Osteoblast (primary cell): ENCODE measurements at places on chromosomes 11 and 22. TPM values are rescaled to one million over a fixed set of nuclear protein-coding genes. Genes with fewer than 3 reads are reported as not detected.

DNA sequence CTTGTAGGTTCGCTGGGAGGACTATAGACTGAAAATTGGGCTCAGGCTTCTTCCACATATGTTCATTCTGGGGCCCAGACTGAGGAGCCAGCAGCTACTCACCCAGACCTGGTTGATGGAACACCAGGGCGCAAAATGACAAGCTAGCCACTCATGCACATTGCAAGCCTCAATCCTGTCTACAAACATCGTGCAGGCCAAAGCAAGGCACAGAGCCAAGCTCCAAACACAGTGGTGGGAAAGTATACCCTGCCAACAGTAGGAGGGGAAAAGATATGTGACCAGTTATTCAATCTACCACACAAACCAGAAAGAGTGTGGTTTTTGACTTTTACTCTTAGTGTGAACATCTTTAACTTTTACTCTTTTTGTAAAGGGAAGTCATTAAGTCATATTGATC is 660.5 kb downstream of the NTM start:
- no peak for DNase-seq

DNA sequence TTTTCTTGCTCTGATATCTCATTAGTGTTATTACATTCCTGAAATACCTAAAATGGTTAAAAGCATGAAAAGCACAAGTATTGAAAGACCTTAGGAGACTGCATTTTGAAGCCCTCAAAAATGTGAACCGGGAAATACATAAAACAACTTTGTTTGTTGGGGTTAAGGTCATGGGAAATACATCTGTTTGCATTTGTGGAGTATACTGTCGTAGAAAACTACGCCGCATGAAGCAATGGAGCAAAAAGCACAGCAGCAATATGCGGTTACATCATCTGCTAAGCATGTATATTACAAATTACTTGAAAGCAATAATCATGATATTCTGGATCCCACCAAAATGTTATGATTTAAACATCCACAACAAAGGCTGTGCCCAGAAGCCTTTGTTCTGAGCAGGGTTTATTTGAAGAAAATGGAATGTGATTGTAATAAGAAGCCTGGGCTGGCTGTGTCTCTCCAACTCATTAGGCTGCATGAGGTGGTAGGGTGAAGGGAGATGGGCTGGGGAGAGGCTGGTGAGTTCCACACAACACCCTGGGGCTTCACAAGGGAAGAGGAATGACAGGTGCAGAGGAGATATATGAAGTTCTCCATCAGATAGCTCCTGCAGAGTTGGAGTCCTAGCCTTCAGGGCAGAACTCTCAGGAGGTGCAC is 64.7 kb upstream of the LIN7C start:
- DNase-seq = no peak

DNA sequence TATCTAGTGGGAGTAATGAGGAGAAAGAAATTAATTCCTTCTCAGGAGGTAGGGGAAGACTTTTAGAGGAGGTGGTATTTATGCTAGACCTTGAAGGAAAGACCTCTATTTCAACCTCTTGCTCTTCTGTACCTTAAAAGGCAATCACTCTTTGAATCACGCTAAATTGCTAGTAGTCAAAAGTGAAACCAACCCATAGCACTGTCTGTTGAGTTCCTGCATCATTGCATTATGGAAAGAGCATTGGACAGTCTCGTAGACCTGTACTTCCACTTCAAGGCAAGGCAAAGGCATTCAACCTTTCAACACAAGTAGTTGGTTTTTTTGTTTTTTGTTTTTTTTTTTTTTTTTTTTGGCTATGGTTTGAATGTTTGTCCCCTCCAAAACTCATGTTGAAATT is 770.4 kb downstream of the ETS1 start:
- DNase-seq = no peak

DNA sequence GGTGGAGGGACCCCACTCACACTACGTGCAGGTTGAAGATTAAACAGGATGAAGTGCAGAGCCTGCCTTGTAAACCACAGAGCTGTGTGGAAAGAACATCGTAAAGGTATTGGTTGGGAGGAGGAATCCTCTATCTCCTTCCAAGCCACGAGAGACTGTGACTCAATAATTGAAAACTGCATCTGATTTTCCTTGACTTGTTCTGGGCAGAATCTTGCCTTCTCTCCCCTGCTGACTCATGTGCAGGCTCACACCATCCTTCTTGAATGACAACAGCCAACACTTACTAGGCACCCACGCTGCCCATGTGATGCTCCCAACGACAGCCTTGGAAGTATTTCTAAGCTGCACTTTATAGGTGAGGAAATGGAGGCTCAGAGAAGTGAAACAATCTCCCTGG is 563.0 kb downstream of the MIAT start:
- peak; percentile 68 for DNase-seq

DNA sequence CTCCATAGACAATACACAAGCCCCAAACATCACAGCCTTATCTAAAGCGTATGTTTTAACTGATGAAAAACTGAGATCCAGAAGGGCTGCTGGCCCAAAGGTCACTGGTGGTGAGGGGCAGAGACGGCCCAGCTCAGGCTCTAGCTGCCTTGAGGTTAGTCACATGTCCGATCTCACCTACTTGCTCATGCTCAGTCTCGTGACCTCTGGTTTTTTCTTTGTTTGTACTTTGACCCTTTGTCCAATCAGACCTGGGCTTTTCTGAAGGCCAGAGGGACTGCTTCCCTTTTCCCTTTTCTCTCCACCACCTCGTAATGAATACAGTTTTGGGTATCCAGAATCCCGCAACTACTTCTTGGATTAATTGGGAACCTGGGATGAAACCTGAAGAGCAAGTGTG is 28.6 kb downstream of the MMP20 start:
- no peak for DNase-seq

MS4A15 gene
- not detected in 2 replicates for total RNA-seq

- DNase-seq = peak; percentile 83
Observed at GRCh38 chr11:65639623-65640482, 2.0 kb downstream of the SIPA1 start.

P2RY2 gene
- 0.36 and 0.59 TPM in 2 replicates for total RNA-seq

GRCh38 chr22:36964106-36964505 is 50.7 kb downstream of the CSF2RB start:
- DNase-seq = no peak

- DNase-seq = peak; percentile 87
Observed at GRCh38 chr22:43007519-43008102, 7.3 kb downstream of the PACSIN2 start.

GRCh38 chr22:45169591-45170466 is 6.1 kb downstream of the NUP50 start:
- no peak for DNase-seq

- peak; percentile 47 for DNase-seq
Observed at GRCh38 chr11:20058749-20059458, 101.4 kb downstream of the DBX1 start.

RAB39A gene
- not detected in 2 replicates for total RNA-seq

GRCh38 chr11:94501522-94501921 is 7.7 kb downstream of the ANKRD49 start:
- no peak for DNase-seq

DNA sequence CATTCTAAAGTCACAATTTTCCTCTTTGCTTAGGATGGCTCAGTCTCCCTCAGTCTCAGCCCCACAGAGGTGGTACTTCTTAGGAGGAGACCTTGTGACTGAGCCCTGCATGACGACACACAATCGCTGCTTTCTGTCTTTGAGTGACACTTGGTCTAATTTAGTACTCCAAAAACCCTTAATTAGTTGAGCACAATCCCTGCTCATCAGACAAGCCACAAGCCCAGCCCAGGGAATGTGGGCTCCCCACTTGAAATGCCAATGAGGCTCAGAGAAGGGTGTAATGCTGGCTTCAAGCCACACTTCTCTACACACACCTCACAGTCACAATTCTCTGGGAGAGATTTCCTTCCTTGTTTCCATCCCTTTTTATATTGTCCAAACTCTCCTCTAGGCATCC is 101.8 kb downstream of the FEZ1 start:
- no peak for DNase-seq

GRCh38 chr11:76096552-76096951 is 109.8 kb downstream of the WNT11 start:
- no peak for DNase-seq

GRCh38 chr11:85685820-85686459 is at the start of gene CCDC89:
Gene CCDC89 (minus strand): TSS chr11:85686195. CDS start chr11:85686130, 65 bp downstream.
- peak; percentile 95 for DNase-seq

DNA sequence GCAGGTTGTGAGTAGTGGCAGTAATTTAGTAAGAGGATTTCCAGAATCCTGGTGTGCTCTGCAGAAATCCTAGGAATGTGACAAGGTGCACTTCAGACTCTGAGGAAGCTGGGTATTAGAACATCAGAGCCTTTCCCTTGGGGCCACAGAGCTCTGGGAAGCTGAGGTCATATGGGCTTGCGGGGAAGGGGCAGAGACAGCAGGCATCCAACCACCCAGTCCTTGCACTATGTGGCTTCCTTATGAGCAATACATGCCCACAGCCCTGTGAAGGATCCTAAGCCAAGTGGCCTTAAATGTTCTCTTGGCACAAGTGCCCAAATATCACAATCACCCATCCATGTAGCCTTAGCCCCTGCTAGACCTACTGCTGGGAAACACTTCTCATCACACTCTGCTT is 46.2 kb downstream of the P4HA3 start:
- no peak for DNase-seq

ZNF214 gene
- total RNA-seq = 3.6 and 4.7 TPM in 2 replicates

GRCh38 chr11:44760917-44761550 is 34.3 kb downstream of the TSPAN18 start:
- no peak for DNase-seq

MOGAT2 gene
- not detected in 2 replicates for total RNA-seq
